ENCODE measurements at places on chromosomes 6 and 20.

DNA sequence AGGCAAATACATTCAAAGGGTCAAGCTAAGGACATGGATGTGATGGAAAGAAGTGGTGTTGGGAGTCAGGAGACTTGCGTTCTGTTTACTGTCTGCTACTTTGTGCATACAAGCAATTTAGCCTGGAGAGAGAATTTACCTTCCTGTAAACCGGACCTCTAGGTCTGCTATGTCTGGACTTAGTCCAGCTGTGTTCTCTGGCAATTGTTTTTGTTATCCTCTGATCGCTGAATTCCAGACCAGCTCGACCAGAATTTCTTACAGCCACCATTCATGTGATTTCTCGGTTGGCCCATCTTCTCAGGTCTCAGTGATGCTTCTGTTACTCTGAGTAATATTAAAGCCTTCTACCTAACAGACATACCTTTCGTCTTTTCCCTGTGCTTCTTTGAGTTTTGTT, 75.2 kb downstream of the LRRC1 start:
- no peak for DNase-seq

DNA sequence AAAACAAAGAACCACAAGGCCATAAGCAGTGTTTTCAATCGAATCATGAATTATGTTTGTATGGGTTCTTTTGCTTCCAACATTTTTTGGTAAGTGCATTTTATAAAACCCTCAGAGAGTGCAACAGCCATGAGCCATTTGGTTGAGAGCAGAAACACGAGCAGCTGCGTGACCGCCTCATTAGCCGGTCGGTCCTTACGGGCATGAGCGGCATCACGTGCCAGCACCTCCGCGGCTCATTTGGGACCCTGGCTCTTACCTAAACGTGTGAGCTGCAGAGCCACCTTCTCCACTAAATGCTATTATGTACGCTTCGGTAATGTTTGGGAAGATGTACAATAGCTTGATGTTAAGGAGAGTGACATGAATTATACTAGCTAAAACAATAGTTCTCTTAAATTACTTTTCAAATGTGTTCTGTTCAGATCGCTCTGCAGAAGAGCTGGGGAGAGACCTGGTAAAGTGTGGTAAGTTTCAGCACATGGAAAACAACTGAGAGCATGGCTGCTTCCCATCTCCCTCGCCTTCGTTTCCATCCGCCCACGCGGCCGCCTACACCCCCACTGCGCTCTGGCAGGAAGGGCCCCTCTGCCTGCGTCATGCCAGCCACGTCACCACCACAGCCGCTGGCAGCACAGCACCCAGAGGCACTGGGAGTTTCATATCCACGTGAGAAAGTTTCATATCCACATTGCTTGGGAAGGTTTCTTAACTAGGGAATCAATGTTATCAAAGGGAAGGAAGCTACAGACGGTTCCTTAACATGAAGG, 23.7 kb upstream of the PDE10A start:
- DNase-seq = no peak

DNA sequence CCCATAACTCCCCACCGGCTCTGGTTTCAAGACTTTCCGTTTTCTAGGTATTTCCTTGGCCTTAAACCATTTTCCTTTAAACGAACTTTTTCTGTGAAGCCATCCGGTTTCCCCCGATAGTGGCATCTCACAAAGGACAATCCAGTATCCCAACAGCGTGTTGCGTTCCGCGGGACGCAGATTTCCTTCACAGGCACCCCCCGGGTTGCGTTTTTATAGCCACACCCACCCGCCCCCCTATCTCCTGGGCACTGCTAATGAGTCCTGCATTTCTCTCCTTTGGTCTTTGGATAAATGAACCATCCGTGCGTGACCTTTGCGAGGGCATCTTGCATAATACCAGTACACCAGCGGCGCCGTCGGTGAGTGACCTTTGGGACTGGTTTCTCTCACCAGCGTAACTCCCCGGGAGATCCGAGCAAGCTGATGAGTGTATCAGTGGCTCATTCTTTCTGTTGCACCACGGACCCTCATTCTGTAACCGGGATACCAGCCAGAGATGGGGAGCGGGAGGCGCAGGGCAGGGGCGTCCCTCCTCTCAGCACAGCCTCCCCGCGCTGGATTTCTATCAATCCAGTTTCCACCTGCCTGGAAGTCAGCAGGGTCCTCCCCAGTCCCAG, 586 bp upstream of the NQO2 start:
- DNase-seq = no peak

- no peak for DNase-seq
Measured at GRCh38 chr20:61161726-61162390, 90.2 kb upstream of the CDH4 start.

- DNase-seq = no peak
Measured at GRCh38 chr6:32983493-32983848, 15.1 kb downstream of the BRD2 start.

GRCh38 chr6:42984924-42985475, 630 bp downstream of the PPP2R5D start:
- peak; percentile 14 for DNase-seq

DNA sequence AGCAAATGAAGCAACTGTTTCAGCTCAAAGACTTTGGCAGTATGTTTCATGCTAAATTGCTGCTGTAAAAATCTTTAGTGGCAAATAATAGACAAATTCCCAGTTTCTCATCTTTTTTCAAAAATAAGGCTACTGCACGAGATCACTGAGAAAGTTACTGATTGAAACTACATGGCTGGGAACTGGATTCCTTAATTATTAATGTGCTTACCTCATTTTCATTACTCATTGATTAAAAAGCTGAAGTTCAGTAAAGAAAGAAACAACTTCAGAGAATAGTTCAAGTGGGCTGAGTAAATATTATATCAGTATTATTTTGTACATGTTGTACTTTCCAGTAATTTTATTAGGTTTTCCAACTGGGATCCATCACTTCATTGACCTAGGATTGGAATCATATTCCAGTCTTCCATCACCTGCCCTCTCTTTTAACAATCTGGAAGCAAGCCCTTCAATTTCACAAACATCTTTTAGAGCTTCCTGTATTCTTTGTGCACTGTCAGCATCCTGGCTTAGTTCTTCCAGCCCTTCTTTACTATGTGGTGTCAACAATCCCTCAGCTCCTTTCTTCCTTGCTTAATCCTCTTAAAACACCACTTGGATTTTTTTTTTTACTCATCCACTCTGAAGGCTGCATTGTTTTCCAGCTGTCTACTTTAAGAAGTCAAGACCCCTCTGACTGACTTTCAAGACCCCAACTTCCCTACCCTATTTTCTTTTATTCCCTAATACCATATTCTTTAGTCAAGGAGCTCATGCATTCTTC, 4.3 kb downstream of the MEI4 start:
- DNase-seq = no peak

DNA sequence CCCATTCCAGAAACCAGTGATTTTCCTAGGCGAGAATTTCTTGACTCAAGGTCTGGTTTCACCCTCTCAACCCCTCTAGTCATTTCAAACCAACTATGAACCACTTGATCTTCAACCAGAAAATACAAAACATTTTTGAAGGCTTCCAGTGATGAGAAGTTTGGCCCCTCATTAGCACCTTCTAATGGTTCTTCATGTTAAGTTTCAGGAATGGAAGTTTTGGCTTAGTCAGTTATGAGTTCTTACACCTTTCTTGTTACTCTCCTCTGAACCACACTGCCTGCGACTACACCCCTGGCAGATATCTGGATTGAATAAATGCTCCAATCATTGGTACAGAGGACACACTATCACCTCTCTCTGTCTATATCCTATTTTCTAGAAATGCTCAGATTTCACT, 67.2 kb downstream of the GJA10 start:
- no peak for DNase-seq

DNA sequence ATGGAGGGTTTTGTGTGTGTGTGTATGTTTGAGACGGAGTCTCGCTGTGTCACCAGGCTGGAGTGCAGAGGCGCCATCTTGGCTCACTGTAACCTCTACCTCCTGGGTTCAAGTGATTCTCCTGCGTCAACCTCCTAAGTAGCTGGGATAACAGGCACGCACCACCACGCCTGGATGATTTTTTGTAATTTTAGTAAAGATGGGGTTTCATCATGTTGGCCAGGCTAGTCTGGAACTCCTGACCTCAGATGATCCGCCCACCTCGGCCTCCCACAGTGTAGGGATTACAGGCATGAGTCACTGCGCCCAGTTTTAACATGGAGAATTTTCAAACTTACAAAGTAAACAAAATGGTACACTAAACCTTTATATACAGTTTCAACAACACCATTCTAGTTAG, 22.8 kb downstream of the AMD1 start:
- no peak for DNase-seq

DNA sequence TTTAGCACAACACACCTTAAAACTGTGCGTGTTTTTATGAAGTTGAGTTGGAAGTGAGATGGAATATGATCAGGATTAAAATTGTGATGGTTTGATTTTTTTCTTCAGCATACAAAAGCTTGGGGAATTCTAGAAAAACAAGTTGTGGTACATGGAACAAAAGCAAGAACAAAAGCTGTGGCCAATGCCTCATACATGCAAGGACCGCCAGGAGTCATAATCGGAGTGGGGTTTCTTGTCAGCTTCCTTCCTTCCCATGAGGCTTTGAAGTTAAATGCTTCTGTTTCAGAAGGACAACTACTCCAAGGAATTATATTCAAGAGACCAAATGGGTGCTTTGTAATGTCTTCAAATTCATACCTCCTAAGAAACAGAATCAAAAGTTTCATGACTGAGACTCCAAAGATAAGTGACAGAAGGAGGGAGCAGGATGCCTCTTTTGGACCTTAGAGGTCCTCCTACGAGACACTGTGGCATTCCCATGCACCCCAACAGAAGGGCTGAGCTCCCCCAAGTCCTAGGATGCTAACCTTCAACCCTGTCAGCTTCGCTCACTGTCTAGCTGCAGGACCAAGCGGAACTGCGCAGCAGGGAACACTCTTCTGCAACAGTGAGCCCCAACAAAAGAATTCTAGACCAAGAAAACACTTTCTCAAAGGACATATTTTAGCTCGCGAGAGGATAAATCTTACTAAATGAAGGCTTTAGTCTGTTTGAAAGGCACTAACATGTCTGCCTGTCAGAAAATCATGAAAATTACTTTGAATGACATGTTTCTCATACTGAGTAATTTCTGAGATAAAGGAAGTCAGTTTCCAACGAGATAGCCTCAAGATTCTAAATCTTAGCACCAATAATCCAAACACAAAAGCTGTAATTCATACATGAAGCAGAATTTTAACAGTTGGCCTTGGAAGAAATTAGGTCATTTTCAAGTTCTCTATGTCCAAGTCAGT, 108.5 kb upstream of the NHSL1 start:
- DNase-seq = no peak

DNA sequence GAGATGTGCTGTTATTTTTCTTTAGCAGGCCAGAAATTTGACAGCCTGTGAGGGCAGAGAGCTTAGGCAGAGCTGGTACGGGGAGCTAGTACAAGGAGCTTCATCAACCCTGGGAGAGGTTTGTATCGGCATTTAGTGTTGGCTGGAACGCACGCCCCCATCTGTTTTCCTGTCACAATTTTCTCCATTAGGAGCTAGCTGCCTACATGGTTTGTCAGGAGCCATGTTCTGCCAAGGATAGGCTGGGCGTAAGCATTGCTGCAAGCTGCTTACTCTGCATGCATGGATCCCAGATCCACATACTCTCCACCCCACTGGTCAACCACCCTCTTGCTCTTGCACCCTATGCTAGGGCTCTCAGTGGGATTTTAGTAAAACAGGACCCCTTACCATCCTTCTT, 449.0 kb upstream of the CHD6 start:
- no peak for DNase-seq

GRCh38 chr6:26122402-26122792, 35.2 kb downstream of the HFE start:
- no peak for DNase-seq

DNA sequence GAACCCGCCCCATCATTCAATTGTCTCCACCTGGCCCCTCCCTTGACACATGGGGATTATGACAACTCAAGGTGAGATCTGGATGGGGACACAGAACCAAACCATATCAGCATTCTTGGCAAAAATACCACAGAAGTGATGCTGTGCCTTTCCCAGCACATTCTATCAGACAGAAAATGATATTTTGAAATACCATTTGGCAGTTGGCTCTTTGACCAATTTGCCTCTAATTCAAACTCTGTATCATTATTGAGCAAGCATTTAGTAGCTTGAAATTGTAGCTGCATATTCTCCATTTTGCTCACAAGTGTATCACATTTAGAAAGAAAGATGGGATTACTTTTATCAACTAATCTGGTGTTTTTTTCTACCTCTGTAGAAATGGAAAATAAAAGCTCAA, 64.0 kb downstream of the PLCB1 start:
- no peak for DNase-seq

- no peak for DNase-seq
Measured at GRCh38 chr6:50030777-50031562, 9.2 kb upstream of the DEFB110 start.

DNA sequence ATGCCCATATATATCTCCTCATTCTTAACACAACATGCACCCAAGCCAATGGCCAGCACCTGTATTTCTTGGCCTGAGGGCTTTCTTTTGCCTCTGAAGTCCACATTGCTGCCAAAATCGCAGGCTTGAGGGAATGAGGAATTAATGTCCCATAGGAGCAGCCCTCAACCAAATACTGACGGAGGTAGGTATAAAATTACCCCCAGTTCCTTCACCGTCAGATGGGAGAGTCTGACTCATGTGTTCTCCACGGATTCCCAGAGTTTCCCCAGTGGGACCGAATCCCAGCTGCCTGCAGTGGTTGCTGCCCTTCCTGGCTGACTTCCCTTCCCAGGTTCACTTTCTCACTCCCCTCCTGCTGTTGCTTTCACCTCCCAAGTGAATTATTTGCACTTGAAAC, 602.2 kb upstream of the NOX3 start:
- DNase-seq = no peak

GRCh38 chr6:112401083-112401482, 54.0 kb downstream of the RFPL4B start:
- no peak for DNase-seq

All from activated naive CD4-positive, alpha-beta T cell treated with Interleukin-2 at 50 U/mL for 16 hours (primary cell).